ENCODE measurements at places on chromosomes 7 and 10.

GRCh38 chr7:115816318-115816974 is 214.1 kb downstream of the TFEC start:
- DNase-seq: no peak

- DNase-seq: no peak
Measured at GRCh38 chr10:74738542-74738941, 87.9 kb upstream of the KAT6B start.

GRCh38 chr10:100972115-100972903 is 3.0 kb downstream of the SEMA4G start:
- no peak for DNase-seq

- peak; percentile 35 for DNase-seq
Measured at GRCh38 chr7:39414224-39415035, 151.8 kb upstream of the YAE1 start.

GRCh38 chr7:78473571-78474301 is 675.2 kb downstream of the PHTF2 start:
- no peak for DNase-seq

GRCh38 chr7:73681031-73681430 is 2.2 kb downstream of the DNAJC30 start:
- no peak for DNase-seq

- no peak for DNase-seq
Measured at GRCh38 chr7:13099154-13099795, 411.8 kb downstream of the ARL4A start.

DNA sequence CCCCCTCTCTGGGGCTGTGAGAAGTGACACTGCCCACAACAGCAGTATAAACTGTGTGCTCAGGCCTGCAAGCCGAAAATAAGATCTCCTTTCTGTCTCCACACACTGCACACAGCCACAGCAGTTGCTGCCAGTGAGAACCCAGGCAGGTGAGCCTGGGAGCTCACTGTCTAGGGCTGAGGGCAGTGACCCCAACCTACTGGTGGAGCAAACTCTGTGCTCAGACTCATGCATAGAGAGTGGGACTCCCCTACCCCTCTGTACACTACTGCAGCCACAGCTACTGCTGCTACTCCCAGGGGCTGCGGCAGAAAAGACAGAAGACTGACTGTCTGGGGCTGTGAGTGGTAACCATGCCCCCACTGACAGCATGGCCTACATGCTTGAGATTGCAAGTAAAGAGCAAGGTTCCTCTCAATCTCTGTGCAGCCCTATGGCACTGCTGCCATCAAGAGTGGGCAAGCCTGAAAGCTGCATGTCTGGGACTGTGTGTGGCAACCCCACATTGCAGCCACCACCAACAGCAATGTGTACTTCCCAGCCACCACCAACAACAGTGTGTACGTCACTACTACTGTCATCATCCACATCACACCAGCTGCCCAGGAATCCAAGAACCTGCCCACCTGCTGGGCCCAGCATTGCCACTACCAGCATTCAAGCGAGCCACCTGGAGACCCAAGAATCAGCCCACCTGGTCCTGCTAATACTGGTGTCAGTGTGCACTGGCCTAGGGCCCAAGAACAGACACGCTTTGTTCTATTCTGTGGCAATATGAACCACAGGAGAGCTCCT is 226.1 kb downstream of the XPNPEP1 start:
- no peak for DNase-seq

DNA sequence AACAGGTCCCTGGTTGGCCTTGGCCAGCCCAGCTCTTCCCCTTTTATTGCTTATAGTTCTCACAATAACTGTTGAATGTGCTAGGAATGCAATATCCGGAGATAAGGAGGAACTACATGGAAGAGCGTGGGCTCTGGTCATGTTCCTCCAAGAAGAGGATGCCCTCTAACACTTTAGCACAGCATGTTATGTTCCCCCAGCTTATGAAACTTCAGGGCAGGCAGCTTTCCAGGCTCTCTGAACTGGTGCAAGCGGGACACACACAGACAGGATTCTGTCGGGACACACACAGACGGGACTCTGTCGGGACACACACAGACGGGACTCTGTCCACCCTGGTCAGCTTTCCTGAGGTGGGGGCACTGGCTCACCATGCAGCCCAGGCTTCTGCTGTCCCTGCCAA is 141.6 kb downstream of the PKD1L1 start:
- DNase-seq: no peak

- no peak for DNase-seq
Measured at GRCh38 chr7:64758151-64758550, 36.1 kb upstream of the ZNF138 start.

DNA sequence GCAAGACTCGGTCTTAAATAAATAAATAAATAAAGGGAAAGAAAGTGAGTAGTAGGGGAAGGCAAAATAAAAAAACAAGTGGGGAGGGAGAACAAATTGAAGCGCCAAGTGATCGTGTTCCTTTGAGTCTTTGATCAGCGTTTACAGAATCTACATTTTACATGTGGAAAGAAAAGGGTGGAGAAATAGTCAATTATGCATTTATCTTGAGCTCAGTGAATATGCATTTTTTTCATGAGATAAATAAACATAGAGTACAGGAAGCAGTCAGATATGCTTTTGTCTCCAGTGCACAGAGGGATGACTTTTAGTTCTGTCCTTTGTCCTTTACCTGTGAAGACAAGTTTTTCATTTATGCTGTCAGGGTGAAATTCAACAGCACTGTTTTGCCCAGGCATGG is 6.1 kb upstream of the GUSB start:
- DNase-seq: no peak

DNA sequence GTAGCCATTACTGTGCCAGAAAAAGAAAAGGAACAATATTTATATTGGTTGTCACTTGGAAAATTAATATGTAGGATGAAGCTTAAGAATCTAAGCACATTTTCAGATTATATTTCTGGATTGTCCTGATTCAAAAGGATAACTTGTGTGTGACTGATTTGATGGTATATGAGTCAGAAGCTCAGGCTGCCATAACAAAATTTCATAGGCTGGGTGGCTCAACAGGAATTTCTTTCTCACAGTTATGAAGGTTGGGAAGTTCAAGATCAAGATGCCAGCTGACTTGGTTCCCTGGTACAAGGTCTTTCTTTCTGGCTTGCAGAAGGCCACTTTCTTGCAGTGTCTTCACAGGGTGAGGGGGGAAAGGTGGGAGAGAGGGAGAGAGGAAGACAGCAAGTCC is 108.5 kb downstream of the ST7 start:
- DNase-seq: no peak

- peak; percentile 11 for DNase-seq
Measured at GRCh38 chr7:130365511-130366441, 14.5 kb upstream of the CPA1 start.

Data from stimulated activated CD4-positive, alpha-beta T cell treated with anti-CD3 and anti-CD28 coated beads, Interleukin-4, amount 100 ng/mL, for 4 hours (primary cell).